Liver (tissue), 10 donors: ENCODE measurements at places on chromosomes 7 and 10. TPM values are rescaled to one million over a fixed set of nuclear protein-coding genes. Genes with fewer than 3 reads are reported as not detected.

Gene AKR1C8
- polyA plus RNA-seq: 19.2 TPM

DNA sequence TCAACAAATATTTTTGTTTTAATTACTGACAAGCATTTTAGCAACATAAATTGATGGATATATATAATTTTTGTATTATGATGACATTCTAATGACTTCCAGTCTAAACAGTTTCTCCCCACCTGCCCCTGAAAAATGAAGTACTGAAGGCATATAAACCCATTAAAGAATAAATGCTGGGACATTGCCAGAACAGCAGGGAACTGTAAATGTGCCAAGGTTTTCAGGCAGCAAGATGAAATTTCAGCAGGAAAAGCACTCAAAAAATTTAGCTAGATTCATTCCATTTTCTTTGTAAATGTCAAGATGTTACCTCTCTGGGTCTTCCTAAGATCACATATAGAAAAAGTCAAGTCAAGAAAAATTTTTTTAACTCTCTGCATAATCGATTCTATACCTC is 11.0 kb upstream of the TLL2 start:
- DNase-seq: no peak

DNA sequence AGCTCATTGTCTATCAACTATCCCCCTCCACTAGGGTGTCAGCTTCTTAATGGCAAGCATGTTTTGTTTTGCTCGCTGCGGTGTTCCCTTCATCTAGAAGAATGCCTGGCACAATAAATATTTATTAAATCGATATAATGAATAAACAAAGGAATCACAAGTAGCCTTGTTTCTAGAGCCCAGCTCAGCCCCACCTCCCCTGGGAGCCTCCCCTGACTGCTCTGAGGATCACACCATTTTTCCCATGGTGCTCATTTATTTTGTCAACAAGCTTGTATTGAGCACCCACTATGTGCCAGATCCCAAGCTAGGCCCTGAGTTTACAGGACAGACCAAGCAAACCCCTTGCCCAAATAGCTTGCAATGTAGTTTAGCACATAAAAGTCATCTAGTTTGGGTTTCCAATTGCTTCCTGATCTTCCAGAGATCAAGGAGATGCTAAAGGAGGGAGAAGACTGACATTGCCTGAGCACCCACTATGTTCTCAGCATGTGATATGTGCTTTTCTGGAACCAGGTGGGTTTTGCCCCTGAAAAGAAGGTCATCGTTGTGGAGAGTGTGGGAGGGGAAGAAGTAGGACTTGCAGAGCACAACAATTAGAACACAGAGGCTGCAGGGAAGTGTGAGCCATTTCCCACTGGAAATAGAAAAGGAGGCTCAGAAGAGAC is 42.3 kb upstream of the GPAM start:
- DNase-seq: no peak

Gene ATP6V1F
- 68.6 TPM for polyA plus RNA-seq

GRCh38 chr7:97357459-97357858 is 240.0 kb downstream of the SDHAF3 start:
- DNase-seq: no peak

Gene CPN1
- polyA plus RNA-seq: 97.8 TPM

Gene ZP3
- 0.43 TPM for polyA plus RNA-seq

Gene EPDR1
- 12.7 TPM for polyA plus RNA-seq

Gene ADARB2
- 0.55 TPM for polyA plus RNA-seq

Gene TEX36
- not detected for polyA plus RNA-seq

Gene CTAGE8
- polyA plus RNA-seq: 0.57 TPM

- no peak for DNase-seq
Measured at GRCh38 chr10:119138346-119139306, 26.9 kb downstream of the SFXN4 start.

GRCh38 chr7:41133690-41134299 is 569.1 kb downstream of the INHBA start:
- DNase-seq: no peak

DNA sequence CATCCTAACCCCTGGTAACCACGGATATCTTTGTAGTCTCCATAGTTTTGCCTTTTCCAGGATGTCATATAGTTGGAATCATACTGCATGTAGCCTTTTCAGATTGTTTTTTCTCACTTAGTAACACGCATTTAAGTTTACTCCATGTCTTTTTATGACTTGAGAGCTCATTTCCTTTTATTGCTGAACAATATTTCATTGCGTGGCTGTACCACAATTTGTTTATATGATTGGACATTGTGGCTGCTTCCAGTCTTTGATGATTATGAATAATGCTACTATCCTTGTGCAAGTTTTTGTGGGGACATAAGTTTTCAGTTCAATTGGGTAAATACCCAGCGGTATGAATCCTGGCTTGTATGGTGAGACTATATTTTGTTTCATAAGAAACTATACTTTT is 60.8 kb downstream of the AOAH start:
- no peak for DNase-seq

Gene HTR5A
- not detected for polyA plus RNA-seq

- no peak for DNase-seq
Measured at GRCh38 chr10:28906011-28906411, 228.7 kb downstream of the BAMBI start.

DNA sequence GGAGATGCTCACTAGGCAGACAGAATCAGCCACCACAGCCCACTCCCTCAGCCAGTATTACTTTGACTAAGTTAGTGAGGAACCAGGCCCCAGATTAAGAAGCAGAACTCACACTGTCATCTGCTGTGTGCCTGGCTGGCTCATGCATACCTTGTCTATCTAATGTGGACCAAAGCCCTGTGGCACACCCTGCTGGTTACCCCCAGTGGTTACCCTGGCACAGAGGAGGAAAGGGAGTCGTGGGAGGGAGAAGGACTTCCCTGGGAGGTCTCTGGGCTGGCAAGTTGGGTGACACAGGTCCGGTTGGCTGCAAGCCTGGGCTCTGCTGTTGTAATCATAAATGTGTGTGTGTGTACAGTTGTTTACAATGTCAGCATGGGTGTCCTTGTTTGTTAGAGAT is 7.5 kb upstream of the SH2D4B start:
- DNase-seq: no peak

Gene CHPF2
- polyA plus RNA-seq: 19.5 TPM
